Fibroblast of the aortic adventitia (primary cell): ENCODE measurements at places on chromosomes 16 and 17. TPM values are rescaled to one million over a fixed set of nuclear protein-coding genes. Genes with fewer than 3 reads are reported as not detected.

DNA sequence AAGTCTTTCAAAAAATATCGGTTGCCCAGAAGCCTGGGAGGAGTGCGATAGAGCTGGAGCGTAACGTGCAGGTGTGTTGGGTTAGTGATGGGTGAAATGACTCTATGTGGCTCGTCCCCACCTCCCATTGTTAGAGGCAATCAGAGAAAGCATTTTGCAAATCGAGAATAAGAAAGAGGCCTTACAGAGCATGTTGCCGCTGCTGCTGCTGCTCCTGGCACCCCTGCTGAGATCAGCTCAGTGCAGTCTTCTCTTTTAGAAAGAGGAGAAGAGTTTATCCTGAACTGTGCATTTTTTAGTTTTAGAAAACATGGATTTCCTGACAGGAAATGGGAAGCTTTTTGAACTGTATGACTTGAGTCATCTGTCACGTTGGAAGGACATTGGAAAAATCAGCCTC, 774.5 kb upstream of the RBFOX1 start:
- no peak for DNase-seq

DNA sequence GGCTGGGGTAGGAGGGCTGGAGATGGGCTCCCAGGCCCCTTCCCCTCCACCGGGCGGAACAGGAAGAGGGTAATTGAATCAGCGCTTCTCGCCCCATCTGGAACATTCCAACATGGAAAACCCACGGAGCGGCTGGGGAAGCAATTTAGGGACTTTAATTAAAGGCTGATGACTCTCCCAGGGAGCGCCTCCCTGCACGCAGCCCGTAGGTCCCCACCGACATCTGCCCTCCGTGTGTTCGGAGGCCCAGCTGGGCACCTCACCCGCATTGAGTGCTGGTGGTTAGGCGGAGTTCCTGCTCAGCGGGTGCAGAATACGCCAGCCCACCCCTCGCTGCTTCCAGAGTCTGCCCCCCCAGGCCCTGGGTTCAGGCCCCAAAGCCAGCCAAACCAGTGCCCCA, 10.0 kb downstream of the HS3ST6 start:
- no peak for DNase-seq

OR1E2 gene
- not detected in 2 replicates for total RNA-seq

DNA sequence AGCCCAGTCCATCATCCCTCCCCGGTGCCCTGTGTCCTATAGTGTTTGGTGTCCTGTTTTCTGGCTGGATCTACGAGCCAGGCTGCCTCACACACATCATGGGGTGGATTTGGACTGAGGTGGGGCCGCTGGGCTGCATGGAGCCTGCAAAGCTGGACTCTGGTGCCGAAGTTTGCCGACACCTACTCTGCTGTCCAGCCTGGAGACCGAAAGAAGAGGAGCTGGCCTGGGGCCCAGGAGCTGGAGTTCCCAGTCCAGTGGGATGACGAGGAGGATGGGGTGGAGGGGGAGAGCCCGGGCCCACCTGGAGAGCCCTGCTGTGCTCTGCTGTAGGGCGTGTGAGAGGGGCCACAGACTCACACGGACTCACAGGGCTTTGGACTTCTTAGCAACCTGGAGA, 40.3 kb upstream of the ENPP7 start:
- DNase-seq, result no peak

- DNase-seq, result no peak
Measured at GRCh38 chr16:4701791-4702465, 8.6 kb downstream of the NUDT16L1 start.

GRCh38 chr17:49850218-49850610, 2.3 kb upstream of the TAC4 start:
- DNase-seq, result no peak

FN3K gene
- 0.74 and 2.8 TPM in 2 replicates for total RNA-seq

- DNase-seq, result no peak
Measured at GRCh38 chr17:43027091-43028032, 2.3 kb downstream of the RND2 start.

DNA sequence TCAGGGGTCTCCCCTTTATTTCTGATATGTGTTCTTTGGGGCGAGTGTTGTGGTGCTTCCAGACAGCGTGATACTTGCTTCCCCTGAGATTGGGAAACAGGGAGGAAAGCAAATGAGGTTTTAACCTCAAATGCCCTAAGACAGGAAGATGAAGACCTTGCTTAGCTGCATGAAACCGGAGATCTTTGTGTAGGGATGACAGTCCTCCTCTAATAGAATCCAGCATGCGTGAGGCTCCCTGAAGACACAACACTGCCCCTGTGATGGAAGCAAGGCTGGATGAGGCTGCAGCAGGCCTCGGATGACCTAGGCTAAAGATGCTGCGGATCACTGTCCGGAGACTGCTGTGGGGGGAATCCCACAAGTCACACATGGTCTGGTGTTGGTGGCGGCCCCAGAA, 491.0 kb downstream of the CDH13 start:
- no peak for DNase-seq

DNA sequence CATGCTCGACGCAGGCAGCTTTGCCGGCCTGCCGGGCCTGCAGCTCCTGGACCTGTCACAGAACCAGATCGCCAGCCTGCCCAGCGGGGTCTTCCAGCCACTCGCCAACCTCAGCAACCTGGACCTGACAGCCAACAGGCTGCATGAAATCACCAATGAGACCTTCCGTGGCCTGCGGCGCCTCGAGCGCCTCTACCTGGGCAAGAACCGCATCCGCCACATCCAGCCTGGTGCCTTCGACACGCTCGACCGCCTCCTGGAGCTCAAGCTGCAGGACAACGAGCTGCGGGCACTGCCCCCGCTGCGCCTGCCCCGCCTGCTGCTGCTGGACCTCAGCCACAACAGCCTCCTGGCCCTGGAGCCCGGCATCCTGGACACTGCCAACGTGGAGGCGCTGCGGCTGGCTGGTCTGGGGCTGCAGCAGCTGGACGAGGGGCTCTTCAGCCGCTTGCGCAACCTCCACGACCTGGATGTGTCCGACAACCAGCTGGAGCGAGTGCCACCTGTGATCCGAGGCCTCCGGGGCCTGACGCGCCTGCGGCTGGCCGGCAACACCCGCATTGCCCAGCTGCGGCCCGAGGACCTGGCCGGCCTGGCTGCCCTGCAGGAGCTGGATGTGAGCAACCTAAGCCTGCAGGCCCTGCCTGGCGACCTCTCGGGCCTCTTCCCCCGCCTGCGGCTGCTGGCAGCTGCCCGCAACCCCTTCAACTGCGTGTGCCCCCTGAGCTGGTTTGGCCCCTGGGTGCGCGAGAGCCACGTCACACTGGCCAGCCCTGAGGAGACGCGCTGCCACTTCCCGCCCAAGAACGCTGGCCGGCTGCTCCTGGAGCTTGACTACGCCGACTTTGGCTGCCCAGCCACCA, 9.7 kb downstream of the VASN start:
- DNase-seq, result no peak

ZNF689 gene
- total RNA-seq, result 7.0 and 8.1 TPM in 2 replicates

DNA sequence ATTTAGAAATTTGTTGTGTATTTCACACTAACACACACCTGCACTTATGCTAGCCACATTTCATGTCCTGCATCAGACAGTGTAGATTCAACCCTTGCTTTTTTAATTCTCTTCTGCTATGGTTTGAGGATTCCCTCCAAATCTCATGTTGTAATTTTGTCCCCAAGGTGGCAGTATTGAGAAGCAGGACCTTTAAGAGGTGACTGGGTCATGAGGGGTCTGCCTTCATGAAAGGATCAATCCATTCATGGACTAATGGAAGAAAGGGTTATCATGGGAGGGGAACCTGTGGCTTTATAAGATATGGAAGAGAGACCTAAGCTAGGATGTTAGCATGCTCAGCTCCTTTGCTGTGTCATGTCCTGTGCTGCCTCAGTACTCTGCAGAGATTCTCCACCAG, 1032.2 kb downstream of the CDH11 start:
- peak; percentile 39 for DNase-seq

DNA sequence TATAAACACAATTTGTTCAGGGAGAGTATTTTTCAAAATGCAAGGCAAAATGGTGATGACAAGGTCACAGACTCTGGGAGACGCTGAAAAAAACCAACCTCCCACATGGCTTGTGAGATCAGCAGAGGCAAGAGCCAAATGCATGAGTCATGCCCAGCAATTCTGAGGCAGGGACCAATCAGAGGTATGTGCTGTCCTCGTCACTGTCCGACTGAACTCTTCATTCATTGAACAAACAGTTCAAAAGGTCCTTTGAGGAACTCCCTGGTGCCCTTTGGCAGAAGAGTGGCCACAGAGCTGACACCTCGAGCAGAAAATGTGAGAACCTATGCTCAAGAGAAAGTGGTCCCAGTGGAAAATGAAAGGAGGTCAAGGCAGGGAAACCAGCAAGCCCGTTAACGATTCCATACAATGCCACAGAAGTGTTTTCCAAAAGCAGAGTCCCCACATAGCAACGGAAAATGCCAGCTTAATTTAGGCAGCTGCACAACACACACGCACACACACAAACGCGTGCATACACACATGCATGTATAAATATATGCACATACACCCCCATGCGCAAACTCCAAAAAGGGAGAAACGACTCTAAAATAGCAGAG, 50.9 kb downstream of the CDH11 start:
- DNase-seq, result peak; percentile 95

DNA sequence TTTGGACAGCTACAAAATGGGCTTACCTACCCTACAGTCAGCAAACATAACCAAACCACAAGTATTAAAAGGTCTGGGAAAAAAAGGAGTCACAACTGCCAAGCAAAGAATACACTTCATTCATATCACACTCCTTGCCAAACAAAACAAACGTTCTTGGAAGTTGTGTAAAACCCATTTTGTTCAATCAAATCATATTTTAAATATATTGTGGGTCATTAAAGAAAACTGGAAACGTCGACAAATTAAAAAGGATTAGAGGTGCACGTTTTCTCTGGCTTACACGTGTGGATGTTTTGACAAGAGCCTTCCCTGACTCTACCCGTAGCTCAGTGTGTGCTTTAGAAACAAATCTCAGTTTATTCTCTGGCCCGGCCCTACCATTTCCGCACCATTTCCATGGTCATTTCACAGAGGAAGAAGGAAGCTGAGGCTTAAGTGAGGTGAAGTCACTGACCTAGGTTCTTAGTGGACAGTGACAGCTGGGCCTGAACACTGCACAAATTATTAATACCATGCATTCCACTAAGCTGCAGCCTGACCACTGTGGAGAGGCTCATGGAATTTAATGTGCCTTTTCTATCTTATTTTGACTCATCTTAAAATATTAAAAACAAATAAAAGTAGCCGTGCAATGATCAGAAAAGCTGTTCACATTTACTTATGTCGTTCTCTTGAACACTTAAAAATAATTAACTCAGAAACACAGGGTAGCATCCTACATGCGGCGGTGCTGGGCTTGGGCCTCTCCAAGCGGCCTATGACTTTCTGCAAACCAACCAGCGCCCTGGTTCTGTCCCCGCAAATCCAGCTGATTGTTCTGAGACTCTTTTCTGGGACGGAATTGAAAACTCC, 968 bp downstream of the CEP112 start:
- peak; percentile 81 for DNase-seq

CCL3 gene
- total RNA-seq, result 0.18 TPM in 1 of 2 replicates, not detected in the other

DNA sequence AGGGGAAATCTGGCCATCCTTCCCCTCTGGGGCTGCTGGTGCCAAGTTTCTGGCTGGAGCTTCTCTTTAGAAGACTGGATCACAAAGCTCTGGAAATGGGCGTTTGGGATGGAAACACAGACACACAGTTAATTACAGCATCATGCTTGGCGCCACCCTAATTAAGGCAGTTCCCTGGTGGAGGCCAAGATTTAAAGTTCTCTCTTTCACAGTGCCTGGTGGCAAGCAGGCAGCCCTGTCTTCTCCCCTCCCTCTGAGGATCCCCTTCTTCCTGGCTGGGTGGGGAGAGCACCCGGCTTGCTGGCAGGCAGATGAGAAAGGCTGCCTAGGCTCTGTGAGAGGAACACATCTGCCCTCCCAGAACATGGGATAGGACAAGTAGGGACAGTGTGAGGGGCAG, 59.0 kb upstream of the NKD1 start:
- no peak for DNase-seq

DNA sequence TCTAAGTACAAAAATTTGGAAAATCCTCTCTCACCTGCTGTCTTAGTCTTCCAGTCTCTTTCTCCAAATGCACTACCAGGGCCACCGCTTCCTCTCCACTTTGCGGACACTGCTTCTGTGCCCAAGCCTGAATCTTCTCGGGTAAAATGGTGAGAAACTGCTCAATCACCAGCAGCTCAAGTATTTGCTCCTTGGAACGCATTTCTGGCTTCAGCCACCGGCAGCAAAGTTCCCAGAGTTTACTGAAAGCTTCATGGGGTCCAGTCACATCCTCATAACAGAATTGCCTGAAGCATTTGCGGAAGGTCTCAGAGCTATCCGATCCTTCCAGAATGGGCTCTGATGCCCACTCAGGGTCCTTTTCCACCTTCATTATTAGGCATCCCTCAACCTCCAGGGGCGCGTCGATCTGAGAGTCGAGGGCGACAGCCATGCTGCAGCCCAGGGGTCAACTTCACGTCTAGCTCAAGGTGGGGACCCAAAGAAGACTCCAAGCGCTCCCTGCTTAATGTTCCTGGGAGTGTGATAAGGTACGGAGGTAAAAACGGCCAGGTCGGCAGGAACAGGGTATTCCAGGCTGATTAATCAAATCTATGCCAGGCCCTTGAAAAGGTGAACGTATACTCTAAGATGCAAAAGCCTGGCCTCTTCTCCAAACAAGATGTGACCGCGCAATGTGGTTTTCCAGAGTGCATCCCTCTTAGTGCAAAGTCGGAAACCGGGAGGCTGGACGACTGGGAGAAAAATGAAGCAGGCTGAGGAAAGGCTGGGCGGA, 763 bp downstream of the ZKSCAN2 start:
- DNase-seq, result peak; percentile 16

- DNase-seq, result no peak
Measured at GRCh38 chr17:17030515-17031211, 11.6 kb upstream of the MPRIP start.

OR2C1 gene
- 0.09 TPM in 1 of 2 replicates, not detected in the other for total RNA-seq

- peak; percentile 6 for DNase-seq
Measured at GRCh38 chr17:36722121-36722902, 120.9 kb downstream of the MRM1 start.

LIMD2 gene
- total RNA-seq, result 2.8 and 10.9 TPM in 2 replicates

GRCh38 chr17:37608351-37609169, 658 bp downstream of the SYNRG start:
- DNase-seq, result peak; percentile 40
